ENCODE measurements at places on chromosomes 2 and 18.

GRCh38 chr2:72004201-72004915 is 143.3 kb downstream of the CYP26B1 start:
- no peak for DNase-seq

- DNase-seq: no peak
Measured at GRCh38 chr18:66046032-66046602, 295.3 kb downstream of the CDH7 start.

DNA sequence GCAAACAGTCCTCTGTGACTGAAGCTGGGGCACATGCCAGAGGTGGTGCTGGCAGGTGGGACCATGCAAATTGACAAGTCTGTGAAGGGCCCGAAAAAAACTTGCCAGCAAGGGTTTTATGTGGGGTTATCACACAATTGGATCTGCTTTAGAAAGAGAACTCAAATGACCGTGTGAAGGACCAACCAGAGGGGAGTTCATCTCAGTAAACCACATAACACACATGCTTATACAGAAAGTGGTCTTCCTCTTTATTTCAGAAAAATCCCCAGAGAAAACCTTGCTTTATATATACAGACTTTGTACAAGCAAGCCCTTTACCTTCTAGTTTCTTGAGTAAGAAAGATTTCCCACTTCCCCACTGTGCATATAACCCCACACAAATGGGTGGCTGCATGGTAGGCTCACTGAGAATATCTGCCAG is 46.7 kb downstream of the KIDINS220 start:
- DNase-seq: no peak

GRCh38 chr2:223285370-223286265 is 233.6 kb downstream of the KCNE4 start:
- no peak for DNase-seq

DNA sequence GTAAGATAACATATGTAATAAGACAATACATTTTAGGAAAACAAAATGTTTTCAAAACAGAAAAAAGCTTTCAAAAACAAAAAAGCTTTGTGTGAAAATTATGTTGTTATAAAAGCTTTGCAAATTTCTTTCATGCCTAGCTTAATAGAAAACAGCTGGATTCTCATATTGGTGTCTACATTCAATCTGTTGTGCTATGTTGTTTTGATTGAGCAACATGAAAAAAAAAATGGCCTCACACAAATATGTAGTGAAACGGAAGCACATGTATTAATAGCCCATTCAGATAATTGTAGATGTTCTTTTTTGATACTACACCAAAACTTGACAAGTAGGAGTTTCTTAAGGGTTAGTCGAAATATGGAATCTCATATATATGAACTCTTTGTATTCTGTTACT is 197.5 kb downstream of the ZEB2 start:
- no peak for DNase-seq

GRCh38 chr18:79367989-79368388 is 27.7 kb upstream of the NFATC1 start:
- no peak for DNase-seq

- DNase-seq: no peak
Measured at GRCh38 chr2:128986026-128986715, 667.5 kb upstream of the HS6ST1 start.

GRCh38 chr2:105396254-105397024 is 2.4 kb downstream of the FHL2 start:
- DNase-seq: no peak

GRCh38 chr18:77124452-77124922 is 8.1 kb downstream of the MBP start:
- no peak for DNase-seq

- DNase-seq: no peak
Measured at GRCh38 chr2:26438926-26439325, 37.2 kb downstream of the DRC1 start.

DNA sequence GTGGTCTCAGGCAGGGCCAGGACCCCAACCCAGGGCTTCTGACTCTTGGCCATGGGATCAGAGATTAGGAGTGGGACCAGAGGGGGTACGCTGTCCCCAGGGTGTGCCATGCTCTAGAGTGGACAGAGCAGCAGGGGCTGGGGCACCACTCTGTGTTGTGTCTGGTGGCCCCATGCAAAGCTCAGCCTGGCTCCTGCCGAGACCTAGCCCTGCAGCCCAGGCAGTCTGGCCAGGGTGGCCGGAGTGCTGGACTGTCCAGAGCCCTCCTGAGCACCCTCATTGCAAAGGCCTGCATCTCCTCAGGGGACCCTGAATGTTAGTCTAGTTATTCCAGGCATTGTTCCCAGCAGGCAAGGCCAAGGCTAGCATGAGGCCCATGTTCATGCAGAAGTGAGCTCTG is 162.3 kb downstream of the TNS1 start:
- DNase-seq: no peak

GRCh38 chr2:203704430-203704829 is 2.0 kb upstream of the CD28 start:
- DNase-seq: no peak

- no peak for DNase-seq
Measured at GRCh38 chr2:172999641-173000386, 75.8 kb upstream of the MAP3K20 start.

- no peak for DNase-seq
Measured at GRCh38 chr2:241618296-241618805, 18.6 kb downstream of the THAP4 start.

DNA sequence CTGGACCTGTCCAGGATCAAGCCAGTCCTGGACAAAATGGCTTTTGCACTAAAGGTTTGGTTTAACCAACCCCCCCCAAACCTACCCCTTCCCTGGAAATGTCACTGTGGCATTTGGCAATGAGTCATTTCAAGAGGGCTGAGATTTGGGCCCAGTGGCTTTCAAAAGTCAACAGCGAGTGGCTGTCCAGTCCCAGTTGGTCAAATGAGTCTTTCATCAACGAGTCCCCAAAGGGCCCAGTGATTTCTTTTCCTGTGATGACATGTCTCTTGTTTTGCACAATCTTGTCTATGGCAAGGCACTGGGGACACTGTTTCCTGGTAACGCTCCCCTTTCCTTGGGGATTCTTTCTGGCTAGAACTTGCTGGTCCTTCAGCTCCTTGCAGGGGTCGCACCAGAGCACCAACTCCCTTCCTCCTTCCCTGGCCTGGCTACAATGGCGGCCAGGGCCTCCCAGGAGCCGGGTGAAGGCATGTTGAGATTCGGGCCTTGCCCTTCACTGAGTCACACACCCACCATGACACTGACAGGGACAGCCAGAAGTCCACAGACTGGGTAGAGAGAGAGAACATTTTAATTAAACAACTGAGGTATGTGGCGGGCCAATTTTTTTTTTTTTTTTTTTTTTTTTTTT is 87.2 kb downstream of the SMAD7 start:
- DNase-seq: no peak

GRCh38 chr2:196442211-196442610 is 197.3 kb upstream of the CCDC150 start:
- DNase-seq: no peak

GRCh38 chr18:1062588-1062987 is 157.9 kb downstream of the ADCYAP1 start:
- no peak for DNase-seq

DNA sequence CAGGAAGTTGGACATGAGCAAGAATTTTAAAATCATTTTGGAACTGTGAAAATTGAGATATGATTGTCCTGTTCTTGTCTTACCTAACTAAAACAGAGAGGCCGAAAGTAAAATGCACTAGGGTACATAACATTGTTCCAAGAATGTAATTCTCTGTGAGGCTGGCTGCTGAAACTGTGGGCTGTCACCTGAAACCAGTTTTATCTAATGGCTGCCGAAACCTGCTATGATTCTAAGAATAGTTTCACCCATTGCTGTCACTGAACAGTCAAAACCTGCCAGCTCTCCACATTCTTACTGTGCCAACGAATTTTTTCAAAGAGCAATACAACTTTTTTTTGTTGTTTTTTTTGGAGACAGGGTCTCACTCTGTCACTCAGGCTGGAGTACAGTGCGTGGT is 119.3 kb upstream of the ZSWIM2 start:
- DNase-seq: no peak

GRCh38 chr2:75833386-75833785 is 122.7 kb upstream of the GCFC2 start:
- DNase-seq: no peak

GRCh38 chr2:12844511-12844910 is 127.8 kb downstream of the TRIB2 start:
- no peak for DNase-seq

GRCh38 chr18:48943333-48943732 is 7.4 kb downstream of the SMAD7 start:
- no peak for DNase-seq

DNA sequence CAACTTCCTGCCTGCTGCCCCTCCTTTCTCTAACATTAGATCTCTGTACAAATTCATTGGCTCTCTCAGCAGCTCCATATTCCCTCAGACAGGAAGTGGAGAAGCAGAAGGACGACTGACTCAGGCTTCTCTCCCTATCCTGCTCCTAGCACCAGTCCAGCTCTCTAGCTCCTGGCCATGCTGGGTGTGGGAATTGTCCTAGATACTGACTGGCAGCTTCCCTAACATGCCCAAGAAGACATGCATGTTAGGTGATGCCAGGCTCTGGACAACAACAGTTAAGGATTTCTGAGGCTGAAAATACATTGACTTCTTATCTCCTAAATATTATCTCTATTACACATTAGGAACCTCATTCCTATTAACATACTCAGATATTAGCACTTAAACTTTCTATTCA is 292.9 kb downstream of the IKZF2 start:
- no peak for DNase-seq

DNA sequence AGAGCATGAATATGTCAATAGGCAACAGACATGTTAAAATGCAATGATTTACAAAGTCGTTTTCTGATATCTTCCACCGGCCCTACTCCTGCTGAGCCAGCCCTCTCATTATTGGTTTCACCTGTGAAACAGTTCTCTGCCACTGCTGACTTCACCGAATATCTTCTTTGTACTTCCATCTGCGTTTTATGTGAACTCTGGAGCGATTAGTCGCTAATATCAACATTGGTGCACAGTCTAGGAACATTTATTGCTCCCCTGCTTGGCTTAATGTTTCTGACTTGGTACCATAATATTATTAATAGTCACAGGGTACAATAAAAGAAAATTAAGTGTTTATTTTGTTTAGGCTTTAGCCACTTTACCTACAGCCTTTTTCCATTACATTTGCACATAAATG is 105.5 kb downstream of the NCKAP5 start:
- DNase-seq: no peak

GRCh38 chr18:23703057-23703986 is 14.1 kb downstream of the LAMA3 start:
- DNase-seq: no peak

DNA sequence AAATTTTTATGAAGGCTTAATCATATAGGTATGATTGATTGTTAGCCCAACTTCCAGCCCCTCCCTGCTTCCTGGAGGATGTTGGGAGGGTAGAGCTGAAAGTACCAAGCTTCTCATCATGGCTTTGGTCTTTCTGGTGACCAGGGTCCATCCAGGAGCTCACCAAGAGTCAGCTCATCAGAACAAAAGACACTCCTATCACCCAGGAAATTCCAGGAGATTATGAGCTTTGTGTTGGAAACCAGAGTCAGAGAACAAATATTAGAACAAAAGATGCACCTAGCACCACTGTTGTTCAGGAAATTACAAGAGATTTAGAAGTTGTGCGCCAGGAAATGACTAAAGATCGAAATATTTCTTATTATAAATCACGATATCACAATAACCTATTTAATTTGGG is 119.9 kb upstream of the THUMPD2 start:
- no peak for DNase-seq
